ENCODE measurements at places on chromosomes 7 and 10.

- no peak for DNase-seq
These were observed 24.4 kb upstream of the C10orf53 start for GRCh38 chr10:49655099-49655498.

GRCh38 chr7:80014511-80014910 lies 120.1 kb upstream of the GNAI1 start:
- no peak for DNase-seq

DNA sequence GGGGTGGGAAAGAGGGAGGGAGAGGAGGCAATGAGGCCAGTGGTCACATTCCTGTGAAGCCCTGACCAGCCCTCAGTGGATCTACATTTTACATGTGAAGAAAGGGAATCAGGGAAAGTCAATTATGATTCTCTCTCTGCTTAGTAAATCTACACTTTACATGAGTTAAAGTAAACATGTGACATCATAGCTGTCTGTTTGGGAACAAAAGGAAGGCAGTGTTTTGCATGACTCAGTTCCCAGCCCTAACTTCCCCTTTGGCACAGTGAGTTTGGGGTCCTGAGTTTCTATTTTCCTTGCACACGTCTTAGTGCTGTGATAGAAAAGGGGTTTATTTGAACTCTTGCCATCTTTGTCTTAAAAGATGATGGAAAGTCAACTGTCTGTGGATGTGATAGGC lies 615.1 kb downstream of the SDK1 start:
- peak; percentile 22 for DNase-seq

DNA sequence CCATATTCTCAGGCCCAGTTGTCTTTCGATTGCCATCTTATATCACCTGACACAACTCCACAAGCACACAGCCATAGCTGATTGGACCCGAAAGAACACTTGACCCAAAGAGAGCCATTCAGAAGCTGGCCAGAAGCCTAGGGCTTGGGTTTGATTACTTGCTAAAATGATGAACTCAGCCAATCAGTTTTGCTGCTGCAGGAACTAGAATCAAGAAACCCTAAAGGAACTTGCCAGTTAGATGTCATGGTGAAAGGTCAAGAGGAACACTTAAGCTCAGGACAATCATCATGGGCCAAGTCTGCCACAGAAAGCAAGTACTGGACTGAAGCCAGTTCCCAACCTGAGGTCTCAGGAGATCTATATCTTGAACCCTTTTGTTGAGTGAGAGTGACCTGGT lies 150.0 kb downstream of the SGMS1 start:
- no peak for DNase-seq

GRCh38 chr10:19119191-19119590 lies 70.6 kb downstream of the MALRD1 start:
- no peak for DNase-seq

DNA sequence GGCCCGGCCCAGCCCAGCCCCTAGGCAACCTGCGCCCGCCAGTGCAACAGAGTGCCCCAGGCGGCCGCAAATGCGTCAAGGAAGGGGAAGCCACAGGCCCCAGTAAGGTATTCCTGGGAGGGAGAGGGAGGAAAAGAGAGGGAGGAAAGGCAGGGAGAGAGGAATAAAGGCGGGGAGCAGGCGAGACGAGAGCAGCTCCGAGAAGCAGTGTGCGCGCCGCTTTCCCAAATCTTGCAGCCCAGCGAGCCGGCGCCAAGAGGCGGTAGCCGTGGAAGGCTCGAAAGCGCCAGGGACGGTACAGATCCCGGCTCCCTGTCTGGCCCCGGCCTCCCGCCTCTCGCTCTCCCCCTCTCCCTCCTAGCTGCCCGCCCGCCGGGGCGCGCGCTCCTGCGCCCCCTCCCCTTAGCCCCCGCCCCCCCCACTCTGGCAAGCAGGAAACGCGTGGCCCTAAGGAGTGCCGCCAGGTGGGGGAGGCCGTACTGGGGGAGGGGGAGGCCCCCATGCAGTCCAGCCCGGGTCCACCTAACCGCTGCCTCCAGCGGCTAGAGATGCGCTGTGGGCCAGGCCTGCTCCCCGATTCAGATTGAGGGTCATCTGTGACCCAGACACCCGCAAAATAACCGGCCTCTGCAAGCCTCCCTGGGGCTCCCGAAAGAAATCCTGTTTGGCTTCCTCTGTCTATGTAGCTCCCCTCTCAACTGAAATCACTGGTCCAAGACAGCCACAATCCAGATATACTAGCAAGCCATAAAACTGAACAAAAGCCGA lies 4.3 kb downstream of the HOXA10 start:
- DNase-seq: no peak

DNA sequence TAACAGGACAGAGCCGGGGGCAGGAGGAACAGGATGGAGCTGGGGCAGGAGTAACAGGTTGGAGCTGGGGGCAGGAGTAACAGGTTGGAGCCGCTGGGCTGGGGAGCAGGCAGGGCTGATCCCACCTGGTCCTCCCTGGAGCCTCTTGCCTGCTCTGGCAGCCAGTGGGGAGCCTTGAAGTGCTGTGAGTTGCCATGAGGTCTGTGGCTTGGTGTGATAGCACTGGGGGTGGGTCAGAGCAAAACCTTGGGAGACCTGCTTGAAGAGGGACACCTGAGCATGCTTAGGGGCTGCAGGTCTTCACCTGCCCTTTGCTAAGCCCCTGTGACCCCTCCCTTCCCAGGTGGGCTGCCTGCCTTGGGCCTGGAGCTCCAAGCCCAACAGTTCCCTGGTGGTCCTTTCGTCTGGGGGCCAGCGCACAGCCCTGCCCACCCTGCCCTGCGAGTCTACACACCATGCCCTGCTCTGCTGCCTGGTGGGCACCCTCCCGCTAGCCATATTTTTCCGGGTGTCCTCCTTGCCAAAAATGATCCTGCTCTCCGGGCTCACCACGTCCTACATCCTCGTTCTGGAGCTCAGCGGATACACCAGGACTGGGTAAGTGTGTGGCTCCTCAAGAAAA lies 111.6 kb downstream of the ADCY1 start:
- no peak for DNase-seq

All from SHP77 treated with DMSO at 0.1 percent for 48 hours (cell line).